ENCODE measurements at places on chromosomes 1 and 21. TPM values are rescaled to one million over a fixed set of nuclear protein-coding genes. Genes with fewer than 3 reads are reported as not detected.

The FABP3 gene
- 139 TPM for total RNA-seq

The LRRC71 gene
- not detected for total RNA-seq

The IQCC gene
- total RNA-seq: 4.1 TPM

The PTGER3 gene
- total RNA-seq: 0.94 TPM

The TMEM51 gene
- 0.94 TPM for total RNA-seq

The BGLAP gene
- total RNA-seq: 1.9 TPM

The HMGB4 gene
- total RNA-seq: not detected

The LRRC39 gene
- 8.8 TPM for total RNA-seq

The NBPF1 gene
- 163 TPM for total RNA-seq

The HP1BP3 gene
- total RNA-seq: 531 TPM

The CRNN gene
- not detected for total RNA-seq

The ENAH gene
- total RNA-seq: 109 TPM

The GBP6 gene
- 0.31 TPM for total RNA-seq

The CFAP410 gene
- 15.3 TPM for total RNA-seq

The GUCA2A gene
- not detected for total RNA-seq

The NTRK1 gene
- total RNA-seq: 0.31 TPM

The VHLL gene
- 1.3 TPM for total RNA-seq

The PGM1 gene
- total RNA-seq: 17.8 TPM

The CNIH3 gene
- total RNA-seq: 34.7 TPM

The ECM1 gene
- 2.8 TPM for total RNA-seq

The GJB3 gene
- not detected for total RNA-seq

The DMBX1 gene
- total RNA-seq: not detected

The KRTAP19-5 gene
- total RNA-seq: not detected

The OR10Z1 gene
- total RNA-seq: not detected

The OR2AK2 gene
- 6.6 TPM for total RNA-seq

The LRRC7 gene
- total RNA-seq: 639 TPM

The TLR5 gene
- 0.63 TPM for total RNA-seq

The HPDL gene
- 1.3 TPM for total RNA-seq

The FHAD1 gene
- 0.94 TPM for total RNA-seq

The PATJ gene
- total RNA-seq: 43.2 TPM

The ADAM30 gene
- total RNA-seq: not detected

The OPTC gene
- total RNA-seq: not detected

The CTBS gene
- 3.8 TPM for total RNA-seq

The NMNAT2 gene
- 73.2 TPM for total RNA-seq

The PLPPR4 gene
- total RNA-seq: 158 TPM

The MYCL gene
- total RNA-seq: 9.1 TPM

The LRRC47 gene
- total RNA-seq: 31.9 TPM

The FCRL3 gene
- not detected for total RNA-seq
